ENCODE measurements at places on chromosomes 2 and 18.

GRCh38 chr2:58918141-58918540, 677.0 kb upstream of the FANCL start:
- DNase-seq: no peak

- DNase-seq: no peak
These were observed 20.5 kb upstream of the KIF1A start for GRCh38 chr2:240840435-240841060.

DNA sequence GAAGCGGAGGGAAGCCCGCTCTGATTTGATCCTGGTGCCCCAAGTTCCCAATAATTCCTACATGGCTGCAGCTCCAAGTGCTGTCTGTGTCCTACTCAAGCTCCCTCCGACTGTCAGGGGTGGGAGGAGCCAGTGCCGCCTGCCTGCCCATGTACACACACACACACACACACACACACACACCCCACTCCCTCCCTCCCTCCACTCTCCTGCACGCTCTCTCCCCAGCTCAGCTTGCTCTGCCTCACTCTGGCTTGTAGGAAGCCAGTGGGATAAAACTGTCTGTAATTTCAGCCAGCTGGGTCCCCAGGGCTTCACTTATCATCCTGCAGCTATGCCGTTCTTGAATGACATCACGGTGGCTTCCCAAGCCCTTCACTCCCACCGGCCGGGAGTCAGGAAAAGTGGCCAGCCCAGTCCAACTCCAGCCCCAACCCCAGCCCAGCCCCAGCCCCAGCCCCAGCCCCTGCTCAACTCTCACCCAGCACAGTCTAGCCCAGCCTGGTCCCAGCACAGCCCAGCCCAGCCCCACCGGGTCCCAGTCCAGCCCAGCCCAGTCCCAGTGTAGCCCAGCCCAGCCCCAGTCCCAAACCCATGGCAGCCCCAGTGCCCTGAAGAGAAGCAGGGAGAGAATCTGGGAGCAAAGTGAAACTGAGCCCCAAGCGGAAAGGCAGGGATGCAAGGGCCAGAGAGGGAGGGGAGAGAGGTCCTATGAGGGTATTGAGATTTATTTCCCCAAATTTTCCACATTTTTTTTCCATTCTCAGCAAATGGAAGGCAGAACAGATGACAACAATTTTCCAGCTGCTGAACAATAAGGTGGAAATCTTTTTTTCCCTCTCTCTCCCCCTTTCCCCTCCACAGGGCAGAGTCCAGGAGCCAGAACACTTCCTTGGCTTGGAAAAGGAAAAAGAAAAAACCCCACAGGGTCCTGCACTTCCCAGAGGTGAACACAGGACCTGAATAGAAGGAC, 144.0 kb downstream of the TNS1 start:
- no peak for DNase-seq

DNA sequence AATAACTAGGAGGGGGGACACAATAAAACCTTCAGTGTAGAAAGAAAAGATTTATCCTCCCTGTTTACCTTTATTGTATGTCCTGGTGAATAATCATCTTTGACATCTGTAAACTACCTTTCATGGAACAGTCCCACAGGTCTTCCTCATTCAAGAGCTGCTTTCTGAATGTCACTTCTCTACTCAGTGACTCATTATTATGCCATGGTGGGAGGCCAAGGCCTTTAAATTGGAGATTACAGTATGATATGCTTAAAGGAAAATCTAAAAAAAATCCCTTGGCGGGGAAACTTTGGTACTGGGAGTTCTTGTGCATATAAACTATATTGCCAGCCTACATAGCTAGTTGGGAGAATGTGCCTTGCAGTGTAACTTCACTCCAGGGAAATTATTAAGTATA, 713.0 kb downstream of the TDRD15 start:
- DNase-seq: no peak

DNA sequence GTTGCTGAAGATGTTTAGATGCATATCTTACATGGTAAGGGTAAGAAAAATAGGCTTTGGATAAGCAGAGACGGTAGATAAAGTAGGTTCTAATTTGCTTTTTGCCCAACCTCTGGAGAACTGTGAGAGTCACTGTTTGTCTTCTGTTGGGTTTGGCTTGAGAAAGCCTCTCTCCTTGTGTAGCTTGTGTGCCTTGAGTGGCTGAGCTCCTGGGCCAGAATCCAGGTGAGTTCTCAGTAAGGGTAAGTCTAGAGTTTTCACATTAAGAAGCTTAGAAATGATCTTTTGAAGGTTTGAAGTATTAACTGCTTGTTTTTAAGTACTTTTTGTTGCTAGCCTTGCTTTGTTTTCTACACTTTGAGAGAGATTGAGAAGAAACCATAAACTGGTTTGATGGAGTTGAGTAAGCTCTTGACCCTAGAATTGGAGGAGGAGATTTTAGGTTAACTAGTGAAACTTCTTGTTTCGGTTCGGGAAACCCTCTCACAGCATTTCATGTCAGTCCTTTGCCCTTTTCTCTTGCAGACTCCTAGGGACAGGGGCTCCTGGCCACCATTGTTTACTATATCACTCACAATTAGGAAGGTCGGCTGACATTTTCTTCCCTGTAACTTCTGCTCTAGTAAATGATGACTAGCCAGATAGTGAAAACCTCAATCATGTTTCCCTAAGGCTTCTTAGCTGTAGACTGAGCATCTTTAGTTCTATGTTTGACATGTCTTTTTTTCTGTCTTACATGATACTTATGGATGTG, 26.0 kb downstream of the MAP4K4 start:
- no peak for DNase-seq

DNA sequence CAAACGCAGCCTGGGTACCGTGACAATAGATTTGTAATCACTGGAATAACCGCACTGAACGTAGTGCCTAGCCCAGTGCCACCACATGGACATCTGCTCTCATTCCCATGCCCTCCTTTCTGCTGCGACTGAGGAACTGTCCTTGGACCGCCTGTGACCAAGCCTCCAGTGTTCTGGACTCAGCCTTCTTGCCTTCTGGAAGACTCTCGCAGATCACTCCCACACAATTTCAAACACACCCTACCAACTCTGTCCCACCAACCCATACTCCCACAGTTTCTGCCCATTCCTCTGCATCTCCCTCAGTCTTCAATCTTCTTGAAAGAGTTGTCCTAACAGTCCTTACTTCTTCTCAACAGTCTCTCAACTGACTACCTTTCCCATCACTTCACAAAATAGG, 2.1 kb downstream of the RNF149 start:
- DNase-seq: no peak

All from stimulated activated CD8-positive, alpha-beta memory T cell treated with anti-CD3 and anti-CD28 coated beads, Interleukin-4, amount 100 ng/mL, for 4 hours (primary cell).